ENCODE measurements at places on chromosomes 7 and 10.

DNA sequence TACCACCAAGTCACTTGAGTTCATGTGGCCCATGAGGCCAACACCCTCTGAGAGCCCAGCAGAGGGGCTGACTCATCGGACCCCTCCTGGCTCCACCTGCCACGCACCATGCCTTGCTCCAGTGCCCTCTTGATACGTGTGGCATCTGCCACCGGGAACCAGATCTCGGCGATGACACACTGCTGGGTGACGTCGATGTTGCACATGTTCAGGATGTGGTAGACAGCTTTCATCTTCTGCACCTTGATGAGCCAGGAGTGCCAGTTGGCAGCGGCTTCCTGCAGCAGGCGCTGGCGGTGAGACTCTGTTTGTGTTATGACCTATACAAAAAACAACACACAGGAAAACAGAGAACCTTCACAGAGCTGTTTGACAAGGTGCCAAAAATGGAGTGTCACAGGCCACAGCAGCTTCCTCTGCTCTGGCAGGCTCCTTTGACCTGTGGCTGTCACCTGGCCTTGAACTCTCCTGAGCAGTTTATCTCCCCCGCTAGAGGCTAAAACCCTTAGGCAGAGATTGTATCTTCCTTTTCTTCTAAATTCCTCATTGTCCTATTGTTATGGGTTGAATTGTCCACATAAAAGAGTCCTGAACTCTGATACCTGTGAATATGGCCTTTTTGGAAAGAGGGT, 45.2 kb upstream of the TMEM213 start:
- DNase-seq, result peak; percentile 44

GRCh38 chr10:27744802-27745731, 552 bp downstream of the MKX start:
- no peak for DNase-seq

DNA sequence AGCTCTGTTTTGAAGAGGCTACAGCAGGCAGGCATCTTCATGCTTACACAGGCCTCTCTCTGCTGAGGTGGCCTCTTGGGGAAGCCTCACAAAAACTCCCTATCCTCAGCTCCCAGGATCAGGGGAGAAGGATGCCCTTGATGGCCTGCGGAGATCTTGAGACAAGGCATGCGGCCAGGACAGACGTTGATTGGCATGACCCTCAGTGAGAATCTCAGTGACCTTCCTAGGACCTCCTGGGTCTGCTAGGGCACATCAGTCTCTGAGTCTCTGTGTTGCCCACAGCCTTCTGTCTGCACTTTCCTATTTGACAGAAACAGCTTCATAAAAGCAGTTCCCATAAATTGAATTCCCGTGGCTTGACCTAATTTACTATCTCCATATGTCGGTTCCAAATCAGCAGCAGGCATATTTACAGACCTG, 1005.8 kb upstream of the C7orf33 start:
- peak; percentile 88 for DNase-seq

DNA sequence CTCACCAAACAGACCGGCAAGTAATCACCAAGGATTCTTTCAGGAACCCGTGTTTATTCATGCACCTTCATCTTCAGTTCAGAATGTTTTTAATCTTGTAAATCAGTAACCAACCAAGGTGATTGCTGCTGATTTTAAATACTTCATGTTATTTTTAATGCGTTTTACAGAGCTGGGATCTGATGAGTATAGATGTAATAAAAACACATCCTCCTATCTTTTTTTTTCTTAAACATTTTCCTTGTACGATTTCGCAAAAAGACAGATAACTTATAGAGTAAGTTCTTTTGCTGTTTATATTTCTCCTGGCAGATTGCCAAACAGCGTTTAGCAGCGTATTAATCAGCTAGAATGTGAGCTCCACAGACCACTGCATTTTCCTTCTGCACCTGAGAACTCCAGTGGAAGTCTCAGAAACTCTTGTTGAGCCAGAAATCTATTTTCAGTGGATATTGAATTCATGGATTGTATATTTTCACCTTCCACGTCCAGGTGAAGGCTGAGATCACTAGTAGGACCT, 397.8 kb upstream of the NRP1 start:
- DNase-seq, result no peak

- no peak for DNase-seq
Observed at GRCh38 chr7:84948634-84949033, 238.2 kb downstream of the SEMA3D start.

DNA sequence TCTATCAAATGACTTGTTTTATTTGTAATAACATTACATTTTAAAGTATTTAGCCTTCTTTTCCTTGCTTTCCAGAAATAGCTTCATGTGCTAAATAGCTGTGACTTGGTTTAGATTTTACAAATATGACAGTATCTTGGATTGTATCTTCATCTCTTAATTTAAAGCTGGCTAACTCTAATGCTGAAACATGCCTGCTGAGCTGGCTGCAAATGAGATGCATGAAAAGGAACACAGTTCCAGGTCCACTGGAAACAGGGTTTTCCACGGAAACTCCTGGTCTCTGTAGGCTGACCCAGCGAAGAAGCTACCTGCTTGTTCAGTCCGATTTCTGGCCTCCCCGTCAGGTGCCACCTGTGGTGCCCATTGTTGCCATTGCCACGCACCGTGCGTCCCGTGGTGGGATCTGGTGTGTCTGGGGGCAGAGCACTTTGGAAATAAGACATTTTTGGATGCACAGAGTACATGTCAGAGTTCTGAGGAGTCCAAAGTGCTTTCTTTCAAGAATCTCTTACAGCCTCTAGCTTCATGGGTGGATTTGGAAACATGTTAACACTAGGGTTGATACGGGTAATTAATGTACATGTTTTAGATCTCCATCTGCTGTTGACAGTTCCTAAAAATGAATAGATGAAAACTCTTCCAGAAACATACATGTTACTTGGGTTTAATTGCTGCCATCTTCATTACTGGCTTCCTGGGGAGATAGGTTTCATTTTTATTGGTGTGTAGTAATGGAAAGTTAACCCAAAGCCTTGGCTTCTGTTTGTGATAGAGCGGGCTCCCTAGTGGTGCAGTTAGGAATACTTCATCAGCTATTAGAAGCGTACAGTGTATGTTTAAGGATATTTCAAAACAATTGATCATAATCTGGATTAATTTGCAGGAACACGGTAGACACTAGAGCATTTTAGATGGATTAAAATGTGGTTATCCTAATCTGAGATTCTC, 45.0 kb downstream of the SHH start:
- no peak for DNase-seq

GRCh38 chr7:99102809-99103690, 40.9 kb downstream of the SMURF1 start:
- DNase-seq, result no peak

GRCh38 chr7:133613250-133613790, 360.4 kb downstream of the EXOC4 start:
- DNase-seq, result no peak

DNA sequence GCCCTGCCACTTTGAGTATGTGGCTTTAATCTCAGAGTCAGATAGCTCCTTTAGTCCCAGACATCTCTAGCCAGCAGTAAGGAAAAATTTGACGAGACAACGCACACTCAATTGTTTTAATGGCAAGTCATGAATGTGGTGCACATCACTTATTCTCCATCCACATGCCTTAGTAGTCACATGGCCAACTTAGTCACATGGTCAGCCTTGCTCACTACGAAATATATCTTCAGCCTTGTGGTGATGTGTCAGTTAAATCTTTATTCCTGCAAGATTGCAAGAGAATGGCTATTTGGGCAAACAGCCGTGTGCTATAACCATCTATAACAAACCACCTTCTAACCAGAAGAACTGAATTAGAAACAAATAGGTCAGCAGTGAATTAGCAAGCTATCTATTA, 871.1 kb upstream of the CELF2 start:
- DNase-seq, result no peak

- DNase-seq, result no peak
Observed at GRCh38 chr10:132649651-132650360, 112.2 kb downstream of the INPP5A start.

DNA sequence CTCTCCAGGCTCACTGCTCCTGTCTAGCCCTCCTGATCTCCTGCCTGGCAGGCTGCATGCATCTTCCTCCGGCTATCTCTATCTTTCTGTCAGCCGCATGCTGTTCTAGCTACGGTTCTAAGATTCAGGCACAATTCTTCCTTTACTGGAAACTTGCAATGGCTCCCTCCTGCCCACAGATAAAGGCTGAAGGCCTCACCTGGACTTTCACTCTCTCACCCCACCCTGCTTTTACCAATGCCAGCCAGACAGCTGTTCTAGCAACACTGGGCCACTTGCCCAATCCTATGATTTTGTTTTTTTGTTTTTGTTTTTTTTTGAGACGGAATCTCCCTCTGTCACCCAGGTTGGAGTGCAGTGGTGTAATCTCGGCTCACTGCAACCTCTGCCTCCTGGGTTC, 38.3 kb downstream of the BEND7 start:
- DNase-seq, result no peak

GRCh38 chr7:147245274-147245673, 1128.7 kb downstream of the CNTNAP2 start:
- peak; percentile 12 for DNase-seq

GRCh38 chr7:144584726-144585125, 181.2 kb upstream of the NOBOX start:
- DNase-seq, result no peak

- no peak for DNase-seq
Observed at GRCh38 chr7:69367780-69368179, 230.5 kb upstream of the AUTS2 start.

GRCh38 chr7:139948587-139949335, 114.0 kb downstream of the PARP12 start:
- no peak for DNase-seq

- no peak for DNase-seq
Observed at GRCh38 chr7:2076649-2077064, 156.1 kb downstream of the MAD1L1 start.

DNA sequence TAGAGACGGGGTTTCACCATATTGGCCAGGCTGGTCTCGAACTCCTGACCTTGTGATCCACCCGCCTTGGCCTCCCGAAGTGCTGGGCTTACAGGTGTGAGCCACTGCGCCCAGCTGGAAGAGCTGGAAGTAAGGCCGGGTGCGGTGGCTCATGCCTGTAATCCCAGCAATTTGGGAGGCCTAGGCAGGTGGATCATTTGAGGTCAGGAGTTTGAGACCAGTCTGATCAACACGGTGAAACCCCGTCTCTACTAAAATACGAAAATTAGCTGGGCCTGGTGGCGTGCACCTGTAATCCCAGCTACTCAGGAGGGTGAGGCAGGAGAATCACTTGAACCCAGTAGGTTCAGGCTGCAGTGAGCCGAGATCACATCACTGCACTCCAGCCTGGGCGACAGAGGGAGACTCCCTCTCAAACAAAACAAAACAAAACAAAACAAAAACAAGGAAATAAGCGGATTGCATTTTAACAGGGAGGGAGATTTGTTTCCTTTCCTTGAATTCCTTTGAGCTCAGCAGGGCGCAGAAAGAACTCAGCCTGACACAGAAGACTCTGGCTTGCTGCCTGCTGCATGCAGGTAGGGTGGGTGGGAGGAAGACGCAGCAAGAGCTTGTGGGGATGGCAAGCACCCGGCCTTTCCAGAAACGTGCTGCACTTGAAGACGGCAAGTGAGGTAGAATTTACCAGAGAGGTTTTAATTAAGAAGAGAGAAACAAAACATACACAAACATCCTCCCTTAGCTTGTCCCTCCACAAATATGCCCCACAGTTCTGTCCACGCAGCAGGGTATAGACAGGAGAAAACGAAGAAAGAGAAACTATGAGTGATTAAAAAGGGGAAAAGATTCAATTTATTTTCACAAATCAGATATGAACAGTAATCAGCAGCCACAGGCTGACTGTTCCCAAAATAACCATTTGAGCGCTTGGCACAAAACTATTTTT, 148.0 kb downstream of the RNF216 start:
- DNase-seq, result no peak

DNA sequence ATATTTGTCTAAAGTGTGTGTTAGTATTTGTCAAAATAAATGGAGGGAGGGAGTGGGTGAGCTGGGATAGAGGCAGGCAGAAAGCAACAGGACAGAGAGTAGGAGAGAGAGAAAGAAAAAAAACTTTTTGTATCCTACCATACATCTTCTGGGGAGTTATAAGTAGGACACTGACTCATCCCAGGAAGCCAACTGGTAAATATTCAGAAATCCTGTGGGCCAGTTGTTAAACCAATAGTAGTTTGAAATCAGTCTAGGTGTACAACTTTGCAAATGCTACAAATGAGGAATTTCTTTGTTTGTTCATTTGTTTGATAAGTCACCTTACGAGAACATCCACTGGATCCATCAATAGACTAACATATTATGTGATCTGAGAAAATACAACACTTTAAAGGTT, 980.9 kb downstream of the GATA3 start:
- no peak for DNase-seq

- DNase-seq, result no peak
Observed at GRCh38 chr10:75828413-75828812, 397.0 kb downstream of the LRMDA start.

GRCh38 chr10:36116731-36117130, 474.6 kb upstream of the FZD8 start:
- no peak for DNase-seq

- no peak for DNase-seq
Observed at GRCh38 chr10:54808186-54808935, 7.3 kb upstream of the PCDH15 start.
